ENCODE measurements at places on chromosomes 4 and X. TPM values are rescaled to one million over a fixed set of nuclear protein-coding genes. Genes with fewer than 3 reads are reported as not detected.

The SOWAHB gene
- total RNA-seq: 18.9 TPM

GRCh38 chr4:101348995-101349800, 1.9 kb upstream of the PPP3CA start:
- H3K4me3 ChIP-seq: peak overlapping the region; percentile 89
- no peak for DNase-seq
- H3K27ac ChIP-seq: peak overlapping the region; percentile 95
- no peaks in the 10 kb centered on the region for H3K36me3 ChIP-seq
- peaks cover 11% of the 10 kb centered on the region for H3K4me1 ChIP-seq

GRCh38 chr4:139214039-139214534, 37.1 kb upstream of the ELF2 start:
- no peaks in the 10 kb centered on the region for H3K27me3 ChIP-seq
- no peaks in the 10 kb centered on the region for H3K36me3 ChIP-seq
- no peaks in the 10 kb centered on the region for H3K4me1 ChIP-seq
- H3K27ac ChIP-seq: no peak overlapping the region

DNA sequence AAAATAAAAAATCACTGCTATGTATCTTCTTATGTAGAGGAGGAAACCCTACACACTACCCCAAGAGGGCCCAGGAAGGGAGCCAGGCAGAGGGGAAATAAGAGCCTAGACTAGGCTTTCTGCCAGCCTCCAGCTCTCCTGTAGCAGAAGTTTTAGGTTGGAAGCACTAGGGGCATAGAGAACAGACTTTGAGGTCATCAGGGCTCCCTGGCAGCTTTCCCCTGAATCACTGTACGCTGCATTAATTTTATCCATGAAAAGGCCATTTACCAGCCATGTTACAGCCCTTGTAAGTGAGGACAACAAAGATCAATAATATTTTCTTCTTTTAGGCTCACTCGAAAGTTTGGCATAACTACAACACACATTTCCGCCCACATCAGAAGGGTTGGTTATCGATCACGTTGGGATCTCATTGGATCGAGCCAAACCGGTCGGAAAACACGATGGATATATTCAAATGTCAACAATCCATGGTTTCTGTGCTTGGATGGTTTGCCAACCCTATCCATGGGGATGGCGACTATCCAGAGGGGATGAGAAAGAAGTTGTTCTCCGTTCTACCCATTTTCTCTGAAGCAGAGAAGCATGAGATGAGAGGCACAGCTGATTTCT, 24.7 kb downstream of the RPL9 start:
- H3K36me3 ChIP-seq: no peaks in the 10 kb centered on the region
- H3K27ac ChIP-seq: no peak overlapping the region
- DNase-seq: no peak
- H3K4me3 ChIP-seq: no peak overlapping the region
